ENCODE measurements at places on chromosomes 12 and 14. TPM values are rescaled to one million over a fixed set of nuclear protein-coding genes. Genes with fewer than 3 reads are reported as not detected.

The EML1 gene
- 0.91 TPM for total RNA-seq

The OASL gene
- 13.4 TPM for total RNA-seq

The CCDC196 gene
- total RNA-seq = not detected

The SMCO2 gene
- 0.22 TPM for total RNA-seq

The NUBPL gene
- 13.5 TPM for total RNA-seq

The TCTN2 gene
- 3.5 TPM for total RNA-seq

Data from activated naive CD4-positive, alpha-beta T cell treated with anti-CD3 and anti-CD28 coated beads for 36 hours (primary cell).